CD4-positive, alpha-beta T cell treated with Interleukin-1 beta for 1 hour (primary cell): ENCODE measurements at places on chromosomes 6 and 20.

- no peak for DNase-seq
Observed at GRCh38 chr20:52754366-52754765, 217.8 kb upstream of the TSHZ2 start.

- DNase-seq = no peak
Observed at GRCh38 chr6:47348316-47348863, 38.7 kb upstream of the TNFRSF21 start.

DNA sequence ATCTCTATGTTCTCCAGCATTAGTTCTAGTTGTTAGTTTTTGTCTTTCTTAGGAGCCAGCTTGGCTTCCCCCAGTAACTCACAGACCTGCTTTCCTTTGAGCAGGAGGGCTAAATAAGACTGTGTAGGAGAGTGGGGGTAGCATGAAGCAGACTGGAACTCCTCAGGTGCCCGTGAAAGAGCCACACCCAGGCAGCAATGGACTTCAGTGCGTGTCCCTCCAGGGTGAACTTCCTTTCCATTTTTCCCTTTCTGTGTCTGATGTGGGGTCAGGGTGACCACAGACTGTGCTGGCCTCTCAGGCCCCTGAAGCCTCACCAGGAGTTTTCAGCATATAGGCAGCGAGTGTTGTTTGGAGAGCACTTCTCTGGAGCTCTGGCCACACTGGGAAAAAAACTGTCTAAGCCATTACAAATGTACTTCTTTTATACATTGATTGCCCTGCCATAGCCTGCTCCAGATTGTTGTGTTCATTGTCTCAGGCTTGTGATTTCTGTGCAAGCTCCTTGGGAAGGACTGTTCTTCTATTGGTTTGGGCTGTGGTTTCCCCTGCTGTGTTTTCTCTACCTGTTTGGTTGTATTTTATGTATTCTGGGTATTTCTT, 55.7 kb downstream of the SH3BGRL2 start:
- no peak for DNase-seq

DNA sequence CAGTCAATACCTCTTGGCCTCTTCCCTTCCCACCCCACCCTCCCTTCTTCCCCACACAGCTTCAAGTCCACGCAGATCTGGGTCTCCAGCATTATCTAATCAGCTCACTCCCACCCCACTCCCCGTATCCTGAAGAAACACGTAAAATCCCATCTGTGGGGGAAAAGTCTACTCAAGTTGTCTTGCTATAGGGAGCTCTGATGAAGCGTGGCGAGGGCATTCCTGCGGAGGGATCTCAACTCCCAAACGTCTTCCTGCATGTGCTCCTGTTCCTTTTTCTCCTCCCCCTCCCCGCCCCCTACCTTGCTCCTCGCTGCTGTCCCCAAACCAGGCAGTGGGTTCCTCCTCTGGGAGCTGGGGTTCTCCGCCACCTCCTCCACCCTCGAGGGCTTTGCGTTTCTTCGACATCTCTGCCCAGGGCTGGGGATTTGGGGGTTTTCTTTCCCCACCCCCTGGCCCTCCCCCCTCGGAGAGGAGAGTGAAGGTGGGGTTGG, 181.8 kb downstream of the TBXT start:
- no peak for DNase-seq
